ENCODE measurements at places on chromosomes 1 and 21.
A peak's percentile ranks its signal among the peaks of the same experiment; 100 is the strongest.

GRCh38 chr1:15246960-15247614 lies at the start of gene FHAD1:
Gene FHAD1 (plus strand): TSS chr1:15247223. CDS start chr1:15251785, 4,562 bp downstream.
- no peak for DNase-seq

DNA sequence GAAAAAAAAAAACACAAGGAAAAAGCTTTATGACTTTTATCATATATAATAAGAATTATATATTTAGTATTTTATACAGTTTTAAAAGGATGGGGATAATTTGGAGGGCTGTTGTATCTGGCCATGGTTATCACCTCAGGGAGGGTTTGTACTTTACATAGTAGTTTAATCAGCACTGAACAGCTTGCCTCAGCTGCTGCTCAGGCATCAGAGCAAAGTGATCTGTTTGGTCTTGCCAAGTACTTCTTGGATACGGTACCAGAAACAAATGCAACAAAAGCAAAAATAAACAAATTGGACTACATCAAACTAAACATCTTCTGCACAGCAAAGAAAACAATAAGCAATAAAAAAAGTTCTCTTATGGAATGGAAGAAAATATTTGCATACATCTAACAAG lies 2.6 kb upstream of the SPTA1 start:
- DNase-seq: no peak

DNA sequence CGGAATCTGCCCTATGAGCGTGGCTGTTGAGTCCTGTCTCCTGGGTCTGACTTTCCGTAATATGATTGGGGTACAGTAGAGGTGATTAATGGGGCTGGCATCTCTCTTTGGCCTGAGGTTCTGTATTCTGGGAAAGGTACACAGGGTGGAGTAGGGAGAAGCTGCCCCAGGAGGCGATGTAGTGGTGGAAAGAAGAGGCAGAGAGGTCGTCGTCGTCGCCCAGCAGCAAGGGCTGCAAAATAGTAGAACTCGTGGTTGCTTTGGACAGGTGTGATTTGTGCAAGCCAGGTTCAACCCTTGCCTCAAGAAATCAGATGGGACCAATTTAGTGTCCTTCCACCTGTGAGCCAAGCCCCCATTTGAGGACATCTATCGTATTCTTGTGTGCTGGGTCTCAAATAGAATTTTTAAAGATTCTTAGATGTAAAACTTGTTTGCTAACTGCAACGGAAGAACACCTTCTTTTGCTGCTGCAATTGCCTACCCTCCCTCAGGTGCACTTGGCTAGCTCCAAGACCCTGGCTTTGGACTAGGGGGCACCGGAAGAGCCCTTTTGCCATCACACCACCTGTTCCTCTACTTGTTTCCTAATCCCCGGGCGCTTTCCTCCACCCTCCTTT lies 1.3 kb upstream of the HMGN2 start:
- DNase-seq: no peak

- DNase-seq: no peak
Measured at GRCh38 chr1:17194133-17194475, 10.8 kb upstream of the PADI1 start.

GRCh38 chr1:19367584-19368041 lies 55.5 kb downstream of the SLC66A1 start:
- DNase-seq: no peak

- no peak for DNase-seq
Measured at GRCh38 chr21:33064623-33065390, 5.1 kb upstream of the OLIG1 start.

GRCh38 chr1:212953321-212953720 lies 3.0 kb downstream of the VASH2 start:
- DNase-seq: no peak

GRCh38 chr1:19528438-19528837 lies 43.1 kb upstream of the CAPZB start:
- DNase-seq: no peak

- DNase-seq: no peak
Measured at GRCh38 chr1:114510274-114511031, 550 bp downstream of the TRIM33 start.

DNA sequence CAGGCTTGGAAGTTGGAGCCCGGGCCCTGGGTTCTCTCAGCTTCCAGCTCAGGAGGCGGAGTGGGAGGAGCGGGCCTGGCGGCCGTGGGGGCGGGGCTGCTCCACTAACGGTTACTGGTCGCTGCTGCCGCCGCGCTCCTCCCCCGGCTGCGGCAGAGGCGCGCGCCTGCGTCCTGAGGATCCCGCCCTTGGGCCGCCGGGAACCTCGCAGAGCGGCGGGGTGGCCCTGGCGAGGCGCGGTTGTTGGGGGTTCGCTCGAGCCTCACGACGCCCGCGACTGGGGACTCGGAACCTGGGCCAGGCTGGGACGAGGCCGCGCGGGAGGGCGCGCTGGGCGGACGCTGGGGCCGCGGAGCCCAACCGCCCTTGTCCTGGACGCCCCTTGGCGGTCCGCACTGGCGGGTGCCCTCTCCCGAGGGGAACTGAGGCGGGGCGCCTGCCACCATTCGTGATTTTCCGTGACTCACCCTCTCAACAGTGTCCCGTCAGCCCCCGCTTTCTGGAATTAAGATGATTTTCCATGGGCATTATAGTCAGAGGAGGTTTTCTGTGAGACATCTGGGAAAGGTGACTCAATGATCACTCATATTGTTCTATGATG lies 34.1 kb downstream of the OR2G3 start:
- peak; percentile 7 for DNase-seq

DNA sequence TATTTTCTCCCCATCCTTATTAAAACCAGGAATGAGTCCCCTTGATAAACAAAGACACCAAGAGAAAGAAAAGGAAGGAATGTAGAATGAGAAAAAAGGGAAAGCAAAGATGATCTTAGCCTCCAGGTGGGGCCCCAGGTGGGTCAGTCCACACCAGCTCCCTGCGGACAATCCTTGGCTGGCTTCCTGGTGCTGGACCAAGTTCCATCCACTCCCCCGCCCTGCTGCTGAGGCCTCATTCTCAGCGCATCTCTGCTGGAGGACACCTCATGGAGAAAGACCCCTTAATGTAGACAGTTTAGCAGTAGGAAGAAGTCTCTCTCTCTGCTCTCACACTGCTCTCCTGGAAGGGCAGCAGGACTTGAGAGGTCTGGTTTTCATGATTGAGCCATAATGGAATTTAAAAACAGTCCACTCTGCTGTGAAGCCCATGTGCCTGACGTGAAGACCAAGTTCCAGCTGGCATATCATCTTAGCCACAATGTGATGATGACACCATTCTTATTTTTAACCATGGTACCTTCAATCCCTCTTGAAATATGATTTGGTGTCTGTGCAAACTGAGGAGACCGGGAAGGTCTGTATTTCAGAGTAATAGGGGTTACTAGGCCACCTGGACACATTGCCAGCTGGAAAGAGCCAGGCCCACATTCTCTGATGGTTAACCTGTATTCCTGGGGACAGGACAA lies 83.1 kb downstream of the WLS start:
- no peak for DNase-seq

DNA sequence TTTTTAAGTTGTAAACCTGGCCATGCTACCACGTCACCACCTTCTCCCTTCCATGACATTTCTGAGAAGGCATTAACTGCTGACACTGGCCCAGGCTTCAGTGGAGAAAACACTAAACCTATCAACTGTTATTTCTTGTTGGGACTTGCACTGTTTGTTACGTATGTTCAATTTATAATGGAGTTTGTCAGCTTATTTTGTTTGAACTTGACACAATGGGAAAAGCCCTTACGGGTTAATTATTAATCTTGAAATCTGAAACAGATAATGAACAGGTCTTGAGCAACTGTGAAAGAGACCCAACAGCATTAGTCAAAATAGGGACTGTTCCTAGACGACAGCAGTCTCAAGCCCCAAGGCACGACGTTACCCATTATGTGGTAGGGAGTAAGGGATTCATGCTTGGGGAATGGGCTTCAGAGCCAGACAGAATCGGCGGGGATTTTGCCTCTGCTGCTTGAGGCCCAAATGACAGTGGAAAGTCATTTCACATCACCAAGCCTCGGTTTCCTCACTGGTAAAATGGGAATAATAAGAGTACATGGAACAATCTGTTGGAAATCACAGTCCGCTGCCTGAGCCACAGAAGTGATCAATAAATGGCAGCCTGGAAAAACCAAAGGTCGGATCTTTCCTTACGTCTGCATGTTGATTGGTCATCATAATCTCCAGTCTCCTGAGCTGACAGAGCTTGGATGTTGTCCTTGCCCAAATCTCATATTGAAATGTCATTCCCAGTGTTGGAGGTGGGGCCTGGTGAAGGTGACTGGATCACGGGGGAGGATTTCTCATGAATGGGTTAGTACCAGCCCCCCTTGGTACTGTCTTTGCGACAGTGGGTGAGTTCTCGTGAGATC lies 44.5 kb downstream of the TIAM1 start:
- no peak for DNase-seq

GRCh38 chr1:26434161-26434752 lies 2.1 kb downstream of the DHDDS start:
- no peak for DNase-seq

DNA sequence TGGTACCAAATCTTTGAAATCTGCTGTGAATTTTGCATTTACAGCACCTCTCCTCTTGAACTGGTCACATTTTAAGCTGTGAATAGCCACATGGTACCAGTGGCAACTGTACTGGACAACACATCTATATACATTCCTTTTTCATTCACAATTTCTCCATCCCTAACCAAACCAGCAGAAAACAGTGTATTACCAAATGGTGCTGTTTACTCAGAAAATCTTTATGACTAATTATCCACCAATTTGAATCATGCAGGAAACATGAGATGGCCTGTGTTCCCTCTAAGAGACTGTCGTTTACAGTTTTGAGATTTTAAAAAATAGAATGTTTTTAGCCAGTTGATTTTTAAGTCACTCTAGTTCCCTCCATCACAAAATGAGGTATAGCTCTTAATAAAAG lies 17.6 kb upstream of the CCT8 start:
- DNase-seq: no peak

DNA sequence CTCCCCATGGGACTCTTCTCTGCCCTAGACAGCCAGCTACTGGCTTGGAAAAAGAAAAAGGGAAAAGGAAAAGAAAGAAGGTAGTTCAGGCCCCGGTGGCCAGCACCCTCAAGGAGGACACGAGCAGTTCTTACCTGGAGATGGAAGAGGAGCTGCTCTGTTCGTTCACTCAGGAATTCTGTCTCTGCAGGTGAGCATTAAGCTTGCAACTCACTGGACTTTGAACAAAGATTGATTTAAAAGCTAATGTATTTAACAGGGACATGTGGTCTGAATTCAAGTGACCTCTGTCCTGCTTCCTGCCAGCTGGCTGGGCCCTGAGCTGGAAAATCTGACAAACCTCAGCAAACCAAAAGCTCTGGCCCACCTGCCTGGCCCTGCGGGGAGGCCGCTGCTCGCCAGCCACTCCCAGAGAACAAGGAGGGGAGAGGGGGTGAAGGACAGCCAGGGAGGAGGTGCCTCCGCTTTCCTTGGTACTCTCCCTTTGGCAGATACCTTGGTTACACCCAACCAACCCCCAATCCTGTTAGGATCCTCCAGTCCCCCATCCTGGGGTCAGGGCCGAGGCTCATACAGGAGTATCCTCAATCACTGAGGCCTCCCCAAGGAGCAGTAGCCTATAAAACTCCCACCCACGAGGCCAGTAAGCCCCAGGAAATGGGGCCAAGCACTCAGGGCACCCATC lies at the start of gene PDZK1:
Gene PDZK1, minus strand, starts transcription at position 186 of the 685 bp plus-strand sequence. CDS start 19,347 bp downstream, outside the sequence.
- no peak for DNase-seq

Data from stimulated activated CD8-positive, alpha-beta memory T cell treated with anti-CD3 and anti-CD28 coated beads, Interleukin-15, amount 100 ng/mL, for 4 hours (primary cell).